ENCODE measurements at places on chromosomes 1 and 21.

DNA sequence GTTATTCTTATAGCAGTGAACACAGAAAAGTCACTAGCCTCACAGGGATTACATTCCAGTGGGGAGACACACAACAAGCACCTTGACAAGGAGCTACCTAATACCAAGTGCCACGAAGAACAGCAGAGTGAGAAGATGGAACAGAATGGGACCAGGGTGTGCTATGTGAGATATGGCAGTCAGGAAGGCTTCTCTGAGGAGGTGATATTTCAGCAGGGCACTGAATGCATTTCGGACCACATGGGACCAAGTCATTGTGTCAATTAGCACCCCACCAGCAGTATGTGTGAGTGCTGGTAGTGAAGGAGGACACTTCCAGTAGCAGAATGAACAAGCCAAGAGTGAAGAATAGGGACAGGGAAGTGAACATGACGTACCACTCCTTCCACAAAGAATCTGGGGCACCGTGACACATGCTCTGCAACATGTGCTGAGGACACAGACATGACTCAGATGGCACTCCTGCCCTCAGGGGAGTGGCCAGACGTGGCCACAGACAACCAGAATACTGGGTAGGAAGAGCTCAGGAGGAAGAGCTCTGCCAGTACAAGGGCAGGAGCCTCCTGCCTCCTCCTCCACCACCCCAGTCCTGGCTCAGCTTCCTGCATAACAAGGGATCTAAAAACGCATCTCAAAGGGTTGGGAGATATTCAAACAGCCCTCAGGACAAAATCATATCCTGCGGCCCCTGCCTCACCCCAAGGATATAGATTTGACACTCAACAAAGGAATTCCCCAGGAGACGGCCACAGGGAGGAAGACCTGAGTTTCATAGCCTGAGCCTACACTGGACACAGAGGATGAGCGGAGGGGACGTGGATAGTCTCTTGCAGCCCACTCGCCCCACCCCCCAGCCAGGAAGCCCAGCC is 102.5 kb downstream of the TRABD2B start:
- no peak for DNase-seq

GRCh38 chr1:8076176-8076575 is 50.1 kb upstream of the ERRFI1 start:
- no peak for DNase-seq

DNA sequence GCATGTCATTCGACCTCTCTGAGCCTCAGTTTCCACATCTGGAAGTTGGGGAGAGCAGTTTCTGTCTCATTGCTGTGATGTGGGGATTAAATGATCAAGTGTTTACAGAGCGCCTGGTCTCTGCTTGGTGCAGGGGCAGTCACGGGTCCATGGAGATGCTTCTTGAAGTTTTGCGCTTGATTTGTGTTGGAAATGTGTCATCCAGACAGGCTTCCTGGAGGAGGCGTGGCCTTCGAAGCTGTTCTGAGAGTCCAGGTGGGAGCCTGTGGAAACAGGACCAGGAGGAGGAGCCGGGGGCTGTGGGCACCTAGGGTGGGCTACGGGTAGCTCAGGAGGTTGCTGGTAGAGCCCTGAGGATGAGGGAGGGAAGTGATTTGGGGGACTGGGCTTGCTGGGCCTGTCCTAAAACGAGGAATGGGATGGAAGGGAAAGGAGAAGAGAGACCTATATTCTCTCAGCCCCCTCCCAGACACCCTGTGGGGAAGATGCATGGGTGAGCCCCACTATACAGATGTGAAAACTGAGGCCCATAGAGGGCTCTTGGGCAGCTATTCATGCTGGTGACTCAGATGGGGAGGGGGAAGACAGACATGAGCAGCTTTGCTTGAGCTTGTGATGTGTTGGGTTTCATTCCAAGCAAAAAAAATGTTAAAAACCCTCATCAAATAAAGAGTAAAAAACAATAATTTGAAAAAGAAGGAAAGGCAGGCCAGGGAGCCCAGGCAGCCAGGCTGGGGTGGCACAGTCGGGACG is 107.2 kb upstream of the WNT4 start:
- DNase-seq = no peak

GRCh38 chr1:98210064-98210463 is 289.2 kb upstream of the DPYD start:
- no peak for DNase-seq

DNA sequence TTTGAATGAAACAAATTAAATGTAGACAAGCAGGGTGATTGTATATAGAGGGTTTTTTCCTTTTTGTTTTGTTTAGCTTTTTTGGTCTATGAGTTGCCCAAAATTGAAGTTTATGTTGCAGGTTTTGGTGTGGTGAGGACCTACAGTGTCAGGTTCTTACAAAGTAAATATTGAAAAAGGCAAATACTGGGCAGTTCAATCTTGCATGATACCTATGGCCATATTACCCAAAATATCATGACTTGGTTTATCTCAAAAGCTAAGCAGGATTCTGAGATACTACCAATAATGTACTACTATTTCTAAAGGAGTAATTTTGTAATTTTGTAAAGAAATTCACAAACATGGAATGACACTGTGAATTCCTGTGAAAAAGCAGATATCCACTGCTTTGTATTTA is 1.8 kb downstream of the DNAJB4 start:
- DNase-seq = no peak

GRCh38 chr1:20928146-20928545 is 141.0 kb upstream of the HP1BP3 start:
- no peak for DNase-seq

DNA sequence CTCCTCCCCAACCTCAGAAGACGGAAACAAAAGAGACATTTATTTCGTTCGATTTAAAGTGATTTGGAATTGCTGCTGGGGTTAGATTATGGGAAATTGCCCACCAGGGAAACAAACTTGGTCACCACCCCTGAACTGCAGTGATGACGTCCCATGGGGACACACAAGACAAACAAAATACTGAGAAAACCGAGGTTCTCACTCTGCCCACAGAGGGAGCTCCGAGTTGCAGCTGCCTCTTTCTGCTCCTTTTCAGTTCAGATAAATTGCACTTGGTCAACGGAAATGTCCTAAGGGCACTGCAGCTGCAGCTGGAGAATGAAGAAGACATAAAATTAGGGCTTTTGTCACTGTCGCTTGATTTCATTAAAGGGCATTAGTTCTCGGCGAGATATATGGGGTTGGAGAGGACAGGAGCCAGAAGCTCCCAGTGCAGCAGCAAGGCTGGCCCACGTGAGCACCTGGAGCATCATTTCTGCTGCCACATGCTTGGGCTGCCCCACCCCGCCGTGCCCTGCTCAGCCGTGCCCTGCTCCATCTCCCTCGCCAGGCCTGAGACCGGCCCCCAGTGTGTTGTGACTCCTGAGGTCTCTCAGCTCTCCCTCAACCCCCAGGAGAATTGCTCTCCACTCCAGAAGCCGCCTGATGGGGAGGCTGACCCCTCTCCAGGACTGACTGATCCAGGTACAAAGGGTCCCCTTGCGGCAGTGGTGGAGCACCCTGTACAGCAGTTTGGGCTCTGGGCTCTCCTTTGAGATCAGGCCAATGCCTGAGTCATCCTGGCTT is 231.7 kb upstream of the AJAP1 start:
- no peak for DNase-seq

DNA sequence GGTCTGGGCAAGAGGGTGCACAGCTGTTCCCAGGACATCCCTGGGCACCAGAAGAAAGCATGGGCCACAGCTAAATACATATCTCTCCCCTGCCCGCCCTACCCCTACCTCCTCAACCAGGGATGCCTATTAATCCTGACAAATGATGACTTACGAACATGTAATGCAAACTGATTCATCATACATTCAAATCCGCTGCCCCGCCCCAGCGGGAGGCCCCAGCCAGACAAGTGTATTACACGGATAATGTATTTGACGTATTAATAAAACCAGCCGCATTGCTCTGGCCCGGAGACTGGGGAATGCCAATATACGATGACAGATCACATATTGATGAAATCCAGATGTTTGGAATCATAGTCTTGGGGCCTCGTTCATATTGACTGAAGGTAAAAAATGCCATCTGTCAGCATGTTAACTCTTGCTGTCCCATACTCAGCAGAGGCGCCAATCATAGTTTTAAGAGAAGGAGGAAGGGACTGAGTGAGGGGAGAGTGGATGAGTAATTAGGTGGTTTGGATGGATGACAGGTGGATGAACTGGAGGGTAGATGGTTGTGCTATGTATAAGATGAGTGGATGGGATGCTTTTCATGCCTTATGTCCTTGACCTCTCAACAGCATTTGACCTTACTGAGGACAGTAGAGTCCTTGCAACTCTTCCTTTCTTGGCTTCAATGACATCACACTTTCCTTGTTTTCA is 68.2 kb downstream of the TMEM53 start:
- DNase-seq = no peak

- DNase-seq = no peak
These were observed 161.9 kb upstream of the KCTD3 start for GRCh38 chr1:215405211-215405610.

DNA sequence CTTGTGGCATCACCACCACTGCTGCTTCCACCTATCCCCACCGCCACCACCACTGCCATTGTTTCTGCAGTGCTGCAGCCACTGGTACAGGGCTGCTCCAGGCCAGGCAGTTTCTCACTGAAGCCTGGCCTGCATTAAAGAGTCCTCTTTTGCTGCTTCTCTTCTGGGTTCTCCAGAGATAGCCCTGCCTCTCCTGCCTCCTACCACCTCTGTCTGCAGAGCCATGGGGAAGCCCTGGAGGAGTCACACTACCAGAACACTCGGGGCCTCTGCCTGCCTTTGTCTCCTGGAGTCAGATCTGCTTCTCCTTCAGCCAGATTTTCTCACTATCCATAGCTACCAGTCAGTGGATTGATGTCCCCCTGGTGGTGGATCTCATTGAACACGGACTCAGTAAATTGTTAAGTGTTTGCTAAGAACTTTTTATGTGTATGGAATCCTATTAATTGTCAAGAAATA is 37.7 kb upstream of the DDAH1 start:
- DNase-seq = no peak

GRCh38 chr1:184408580-184408979 is 21.8 kb downstream of the C1orf21 start:
- no peak for DNase-seq

DNA sequence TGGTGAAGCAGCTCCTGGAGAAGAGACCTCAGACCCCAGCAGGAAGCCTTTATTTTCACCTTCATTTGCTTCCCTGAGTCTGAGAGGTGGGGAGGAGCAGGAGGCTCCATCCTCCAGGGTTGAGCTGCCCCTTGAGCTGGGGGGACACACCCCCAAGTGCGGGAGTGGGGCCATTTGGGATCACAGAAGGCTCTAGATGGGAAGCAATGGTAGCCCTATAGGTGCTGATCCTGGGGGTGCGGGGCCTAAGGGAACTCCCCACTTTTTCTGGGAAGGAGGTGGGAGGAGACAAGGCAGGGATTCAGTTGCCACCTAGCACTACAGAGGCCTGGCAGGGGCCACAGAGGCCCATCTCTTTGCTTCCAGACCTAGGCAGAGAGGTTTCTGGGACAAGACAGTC is 247.9 kb upstream of the CSF3R start:
- DNase-seq = no peak

GRCh38 chr1:206575894-206576737 is 36.1 kb downstream of the EIF2D start:
- peak; percentile 25 for DNase-seq

DNA sequence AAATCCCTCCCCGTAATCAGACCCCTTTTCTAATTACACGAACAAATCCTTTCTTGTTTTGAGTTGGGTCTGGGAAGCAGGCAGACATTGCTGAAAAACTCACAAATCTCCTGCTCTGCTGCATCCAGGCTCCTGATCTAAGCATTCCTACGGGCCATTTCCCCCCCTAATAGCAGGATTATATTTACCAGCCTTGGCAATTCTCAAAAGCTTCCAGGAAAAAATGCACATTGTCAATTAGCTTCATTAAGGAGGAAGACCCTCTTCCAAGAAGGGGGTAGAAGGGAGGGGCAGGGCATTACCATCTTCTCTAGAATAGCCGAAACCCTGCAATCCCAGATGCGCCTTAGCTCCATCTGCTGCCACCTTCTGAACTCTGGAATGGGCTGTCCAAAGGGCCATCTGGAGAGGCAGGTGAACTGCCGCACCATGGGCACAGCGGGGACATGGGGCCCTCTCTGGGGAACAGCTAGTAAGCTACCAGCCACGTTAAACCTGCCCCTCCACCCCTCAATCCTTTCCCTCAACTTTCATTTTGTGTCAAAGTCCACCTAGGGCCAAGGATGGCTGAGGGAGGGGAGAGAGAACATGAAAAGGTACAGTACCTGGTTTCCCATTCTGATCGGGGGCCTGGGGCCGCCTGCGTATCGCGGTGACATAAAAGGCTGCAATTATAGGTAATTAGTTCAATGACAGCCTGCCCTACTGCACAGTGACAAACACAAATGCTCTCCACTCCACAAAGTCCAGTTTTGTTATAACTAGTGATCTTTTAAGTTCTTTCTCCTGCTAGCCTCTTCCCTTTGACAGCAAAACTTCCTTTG is 56.8 kb downstream of the MRPL37 start:
- no peak for DNase-seq

GRCh38 chr1:206491616-206492015 is 15.7 kb upstream of the RASSF5 start:
- no peak for DNase-seq

DNA sequence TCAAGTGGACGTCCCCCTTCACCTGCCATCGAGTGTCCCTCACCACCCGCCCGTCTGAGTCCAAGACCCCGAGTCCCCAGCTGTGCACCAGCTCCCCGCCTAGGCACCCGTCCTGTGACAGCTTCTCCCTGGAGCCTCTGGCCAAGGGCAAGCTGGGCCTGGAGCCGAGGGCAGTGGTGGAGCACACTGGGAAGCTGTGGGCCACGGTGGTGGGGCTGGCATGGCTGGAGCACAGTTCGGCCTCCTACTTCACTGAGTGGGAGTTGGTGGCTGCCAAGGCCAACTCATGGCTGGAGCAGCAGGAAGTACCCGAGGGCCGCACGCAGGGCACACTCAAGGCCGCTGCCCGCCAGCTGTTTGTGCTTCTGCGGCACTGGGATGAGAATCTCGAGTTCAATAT is 63.2 kb downstream of the VWA5B1 start:
- no peak for DNase-seq

GRCh38 chr21:44419679-44420078 is 35.6 kb upstream of the LRRC3 start:
- DNase-seq = no peak

All from activated T-cell treated with anti-CD3 and anti-CD28 coated beads, Interleukin-2, amount 50 U/mL, for 48 hours (primary cell).